ENCODE measurements at places on chromosomes 6 and 20.
A peak's percentile ranks its signal among the peaks of the same experiment; 100 is the strongest.

DNA sequence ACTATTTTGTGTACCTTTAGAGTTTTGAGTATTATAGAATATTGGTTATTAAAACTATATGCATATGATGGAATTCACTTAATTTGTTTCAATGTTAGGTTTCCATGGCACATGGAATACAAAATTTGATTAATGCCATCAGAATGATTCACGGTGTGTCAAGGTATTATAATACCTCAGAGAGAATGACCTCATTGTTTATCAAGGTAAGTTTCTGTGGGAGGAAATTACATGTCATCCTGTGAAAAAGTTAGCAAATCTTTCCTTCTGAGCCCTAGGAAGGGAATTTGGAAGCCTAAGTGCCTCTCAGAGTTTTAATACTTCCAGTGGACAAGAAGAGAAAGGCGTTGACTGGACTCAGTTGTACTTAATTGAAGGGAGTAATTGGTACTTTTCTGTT lies 40.8 kb downstream of the DNAH8 start:
- no peak for DNase-seq

- no peak for DNase-seq
Measured at GRCh38 chr6:12418946-12419345, 128.8 kb downstream of the EDN1 start.

DNA sequence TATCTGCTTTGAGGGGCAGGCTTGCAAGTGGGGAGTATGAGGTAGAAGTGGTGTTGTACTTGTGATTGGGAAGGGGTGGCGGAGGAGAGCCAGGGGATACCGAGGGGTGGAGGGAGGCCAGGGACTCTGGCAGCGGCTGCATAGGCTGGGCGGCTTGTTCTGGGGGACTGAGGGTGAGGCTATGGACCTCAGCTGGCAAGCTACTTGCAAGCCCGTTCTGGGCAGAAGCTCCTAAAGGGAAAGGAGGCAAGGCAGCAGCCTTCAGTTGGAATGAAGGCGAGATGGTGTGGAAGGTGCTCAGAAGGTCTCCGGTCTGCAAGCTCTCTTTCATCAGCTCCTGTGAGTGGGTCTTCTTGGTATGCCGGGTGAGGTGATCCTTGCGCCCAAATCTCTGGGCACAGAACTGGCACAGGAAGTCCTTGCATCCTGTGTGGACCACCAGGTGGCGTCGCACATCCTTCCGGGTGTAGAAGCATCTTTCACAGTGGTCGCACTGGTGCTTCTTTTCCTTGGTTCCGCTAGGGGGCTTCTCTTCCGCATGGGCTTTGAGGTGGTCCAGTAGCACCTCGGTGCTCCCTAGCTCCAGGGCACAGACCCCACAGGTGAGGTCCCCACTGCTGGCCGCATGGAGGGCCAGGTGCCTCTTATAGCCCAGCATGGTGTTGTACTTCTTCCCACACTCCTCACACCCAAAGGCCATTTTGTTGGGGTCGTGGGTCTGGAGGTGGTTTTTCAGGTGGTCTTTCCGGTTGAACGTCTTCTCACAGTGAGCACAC lies 66.0 kb downstream of the PLAGL1 start:
- DNase-seq = peak; percentile 6

GRCh38 chr6:89643406-89643805 lies 4.9 kb upstream of the LYRM2 start:
- DNase-seq = no peak

DNA sequence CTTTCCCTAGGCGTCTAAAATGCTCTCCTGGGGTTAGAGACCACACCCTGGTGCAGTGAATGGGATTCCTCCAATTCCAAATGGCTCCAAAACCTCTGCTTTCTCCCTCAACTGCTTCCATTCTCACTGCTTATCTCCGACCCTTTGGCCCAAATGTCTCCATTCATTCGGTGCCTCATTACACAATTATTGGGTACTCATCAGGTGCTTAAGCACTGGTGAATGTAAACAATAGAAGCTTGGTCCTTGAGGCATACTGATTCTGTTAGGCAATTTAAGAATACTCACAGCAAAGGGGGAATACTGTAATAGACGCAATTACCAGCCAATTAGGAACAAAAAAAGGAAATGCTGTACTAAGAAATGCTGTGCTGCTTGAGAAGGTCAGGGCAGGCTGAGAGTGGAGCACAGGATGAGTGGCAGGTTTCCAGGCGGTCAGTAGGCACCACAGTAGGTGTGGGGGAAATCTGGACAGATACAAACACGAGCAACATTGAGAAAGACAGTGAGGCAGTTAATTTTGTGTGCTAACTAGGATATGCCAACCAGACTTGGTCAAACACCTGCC lies 23.0 kb downstream of the GMDS start:
- no peak for DNase-seq

- no peak for DNase-seq
Measured at GRCh38 chr6:168060521-168060931, 18.5 kb downstream of the FRMD1 start.

DNA sequence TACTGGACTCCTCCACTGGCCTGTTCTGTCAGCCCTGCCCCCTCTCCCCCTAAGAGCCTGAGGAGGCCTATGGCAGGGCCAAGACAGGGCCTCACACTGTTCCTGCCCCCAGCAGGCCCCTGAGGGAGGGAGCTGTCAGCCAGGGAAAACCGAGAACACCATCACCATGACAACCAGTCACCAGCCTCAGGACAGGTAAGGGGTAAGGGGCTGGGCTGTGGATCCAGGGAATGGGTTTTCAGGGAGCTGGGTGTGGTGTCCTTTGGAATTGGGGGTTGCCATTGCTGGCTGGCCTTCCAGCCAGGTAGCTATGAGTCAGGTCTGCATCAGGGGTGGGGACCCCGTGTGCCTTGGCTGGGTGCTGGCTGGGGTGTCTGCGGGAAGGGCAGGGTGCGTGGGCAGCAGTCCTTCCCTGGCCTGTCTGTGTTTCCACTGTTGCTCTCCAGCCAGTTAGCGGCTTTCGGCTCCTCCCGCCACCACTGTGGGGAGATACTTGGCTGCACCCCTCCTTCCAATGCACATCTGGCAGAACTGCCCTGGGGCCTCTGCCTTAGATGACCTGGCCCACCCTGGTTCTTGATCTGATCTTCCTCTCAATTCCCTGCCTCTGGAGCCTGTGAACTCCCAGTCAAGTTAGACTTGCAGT lies 3.9 kb downstream of the SLC29A1 start:
- DNase-seq = no peak
